ENCODE measurements at places on chromosomes 6 and 20.

DNA sequence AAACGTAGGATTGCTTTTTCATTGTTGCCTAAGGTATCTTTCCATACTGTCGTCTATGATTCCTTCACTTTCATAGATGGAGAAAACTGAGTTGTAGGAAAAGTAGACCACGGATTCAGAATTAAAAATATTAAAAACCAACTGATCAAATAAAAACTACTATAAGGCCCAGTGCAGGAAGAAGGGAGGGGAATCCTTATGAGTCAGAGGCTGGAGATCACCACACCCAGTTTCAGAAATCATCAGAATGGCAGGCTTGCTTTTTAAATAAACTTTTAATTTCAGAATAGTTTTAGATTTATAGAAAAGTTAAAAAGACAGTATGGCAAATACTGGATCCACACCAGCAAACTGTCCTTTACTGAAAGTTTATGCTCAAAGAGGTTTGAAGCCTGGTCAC lies 32.0 kb upstream of the POPDC3 start:
- DNase-seq, result no peak

GRCh38 chr6:127073222-127073621 lies 45.2 kb upstream of the RSPO3 start:
- no peak for DNase-seq

DNA sequence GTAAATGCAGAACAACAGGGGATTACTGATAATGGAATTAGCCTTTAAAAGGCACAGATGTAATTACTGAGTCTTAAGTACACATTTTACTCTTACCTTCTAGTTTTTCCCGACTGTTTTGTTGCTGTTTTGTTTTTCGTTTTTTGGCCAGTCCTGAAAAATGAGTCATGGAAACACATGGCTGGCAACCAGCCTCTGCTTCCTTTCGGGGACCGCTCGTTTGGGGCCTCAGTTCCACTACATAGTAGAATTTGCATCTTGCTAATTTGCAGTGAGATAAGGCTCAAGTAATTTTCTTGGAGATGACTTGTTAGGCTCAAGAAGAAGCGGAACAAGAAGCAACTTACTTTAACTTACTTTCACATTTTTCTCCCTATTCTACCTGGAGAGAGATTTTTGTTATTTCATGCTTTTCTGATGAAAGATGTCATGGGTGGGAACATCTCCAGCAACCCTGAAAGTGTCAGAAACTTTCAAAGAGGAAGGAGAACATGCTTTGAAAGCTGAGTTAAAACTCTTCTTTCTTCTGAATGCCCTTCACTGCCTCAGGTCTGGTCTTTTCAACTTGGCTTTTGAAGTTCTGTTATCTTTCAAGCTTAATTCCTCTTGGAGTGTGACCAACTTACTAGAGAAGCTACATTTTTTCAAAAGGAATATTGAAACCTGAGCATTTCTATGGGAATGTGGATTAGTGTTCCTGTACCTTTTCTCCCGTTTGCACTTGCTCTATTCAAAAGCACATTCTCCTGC lies 71.5 kb upstream of the HDAC2 start:
- no peak for DNase-seq

DNA sequence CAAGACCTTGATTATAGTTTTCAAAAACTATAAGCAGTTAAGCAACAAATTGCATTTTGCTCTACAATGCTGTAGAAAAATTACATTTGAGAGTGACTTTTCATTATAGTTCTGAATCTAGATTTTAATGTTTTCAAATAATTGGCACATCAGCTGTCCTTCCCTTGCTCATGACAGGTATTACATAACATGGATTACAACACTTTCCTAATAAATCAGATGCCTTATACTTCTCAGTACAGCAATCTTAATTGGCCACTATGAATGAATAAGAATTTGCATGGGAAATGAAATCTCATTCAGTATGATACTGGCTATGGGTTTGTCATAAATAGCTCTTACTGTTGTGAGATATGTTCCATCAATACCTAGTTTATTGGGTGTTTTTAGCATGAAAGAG lies 29.9 kb downstream of the HSF2 start:
- DNase-seq, result no peak

DNA sequence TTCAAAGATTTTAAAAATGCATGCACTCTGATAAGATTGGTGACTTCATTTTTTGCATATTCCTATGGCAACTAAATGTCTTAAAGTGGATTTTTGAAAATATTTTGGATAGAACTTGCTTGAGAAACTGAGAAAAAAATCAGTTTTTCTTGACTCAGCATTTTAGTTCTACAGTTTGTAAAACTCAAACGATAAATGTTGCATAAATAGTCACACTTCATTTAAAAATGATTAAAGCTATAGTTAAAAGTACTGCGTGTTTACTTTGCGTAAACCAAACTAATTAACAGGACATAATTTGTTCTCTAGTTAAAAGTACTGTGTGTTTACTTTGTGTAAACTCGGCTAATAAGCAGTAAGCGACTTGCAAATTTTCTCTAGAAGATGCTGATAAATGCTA lies 28.3 kb upstream of the MEI4 start:
- DNase-seq, result no peak

- DNase-seq, result no peak
Observed at GRCh38 chr20:59223182-59223601, 59.6 kb downstream of the ZNF831 start.

DNA sequence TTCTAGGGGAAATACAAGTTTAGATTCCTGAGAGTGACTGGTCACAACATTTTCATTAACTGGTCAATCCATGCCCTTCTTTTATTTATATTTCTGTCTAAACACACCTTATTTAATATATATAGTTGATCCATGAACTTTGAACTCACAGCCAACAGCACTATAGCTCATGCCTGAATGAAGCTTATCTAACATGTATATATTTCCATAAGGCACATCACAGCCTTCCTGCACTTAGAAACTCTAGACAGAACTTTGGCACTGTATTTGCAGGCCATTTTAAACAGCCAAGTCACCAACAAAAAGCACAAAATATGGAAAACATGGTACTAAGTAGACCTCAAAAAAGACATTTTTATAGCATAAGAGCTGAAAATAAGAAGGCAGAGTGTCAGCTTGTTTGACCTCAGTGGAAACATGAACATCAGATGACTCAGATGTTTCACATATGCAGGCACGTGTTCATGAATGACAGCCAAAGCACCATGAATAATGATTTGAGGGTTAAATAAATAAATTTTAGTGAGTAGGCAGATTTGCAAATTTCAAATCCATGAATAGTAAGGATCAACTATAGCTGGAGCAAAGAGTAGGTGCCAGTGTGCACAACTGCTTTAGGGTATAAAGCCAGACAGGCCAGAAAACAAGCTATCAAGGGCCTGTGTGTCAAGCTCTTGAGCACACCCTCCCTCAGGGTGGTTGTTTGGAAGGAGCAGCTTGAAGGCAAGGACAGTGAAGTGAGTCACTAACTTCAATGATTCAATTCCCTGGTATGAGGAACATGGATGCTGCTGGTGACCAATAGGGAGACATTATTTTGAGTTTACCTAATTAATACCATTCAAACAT lies 88.9 kb upstream of the NT5E start:
- no peak for DNase-seq

DNA sequence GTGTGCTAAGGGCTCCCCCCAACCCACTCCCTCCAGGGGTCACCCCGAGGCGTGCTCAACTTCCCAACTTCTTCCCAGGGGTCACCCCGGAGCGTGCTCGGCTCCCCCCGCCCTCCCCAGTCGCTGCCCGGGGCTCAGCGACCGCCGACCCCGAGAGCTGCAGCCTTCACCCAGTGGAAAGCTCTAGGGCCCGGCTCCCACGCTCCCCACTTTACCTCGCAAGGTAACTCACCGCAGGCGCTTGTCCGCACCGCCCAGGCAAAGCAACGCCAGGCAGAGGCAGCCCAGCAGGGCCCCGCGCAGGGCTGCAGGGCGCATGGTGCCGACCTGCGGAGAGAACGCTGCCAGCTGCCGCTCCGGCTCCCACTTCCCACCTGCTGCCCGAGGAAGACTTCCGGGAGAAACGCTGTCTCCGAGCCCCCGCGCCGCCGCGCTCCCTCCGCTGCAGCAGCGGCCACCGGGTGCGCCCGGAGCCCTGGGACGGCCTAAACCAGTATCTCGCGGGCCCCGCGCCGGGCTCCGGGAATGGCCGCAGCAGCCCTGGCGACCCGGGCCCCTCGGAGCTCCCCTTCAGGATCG lies 396 bp downstream of the RNASET2 start:
- DNase-seq, result no peak

DNA sequence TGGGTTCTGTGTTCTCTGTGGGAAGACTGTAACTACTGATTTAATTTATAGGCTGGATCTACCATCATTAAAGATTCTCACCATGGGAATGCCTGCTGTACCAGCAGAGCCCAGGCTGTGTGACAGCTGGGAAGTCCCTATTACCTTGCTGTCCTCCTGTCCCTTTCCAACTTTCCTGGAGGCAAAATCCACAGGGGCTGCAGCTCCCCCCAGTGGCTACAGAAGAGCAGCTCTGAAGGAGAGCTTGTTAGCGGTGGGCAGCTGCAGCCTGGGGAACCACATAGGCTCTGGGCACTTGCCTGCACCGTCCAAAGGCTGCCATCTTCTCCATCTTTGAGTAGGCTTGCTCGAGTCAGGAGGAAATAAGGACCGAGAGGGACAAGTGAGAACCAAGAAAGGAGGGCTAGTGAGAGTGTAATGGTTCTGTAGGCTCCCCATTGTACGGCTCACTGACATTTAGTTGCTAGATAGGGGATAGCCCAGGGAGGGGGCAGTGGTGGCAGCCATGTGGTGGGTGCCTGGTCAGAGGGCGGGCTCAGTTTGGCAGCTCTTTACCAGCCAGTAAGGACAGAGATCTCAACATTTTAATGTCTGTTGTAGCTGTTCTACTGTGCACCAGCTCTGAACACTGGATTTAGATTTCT lies 155.1 kb upstream of the MLIP start:
- DNase-seq, result peak; percentile 44

- no peak for DNase-seq
Observed at GRCh38 chr6:144234399-144234798, 50.7 kb upstream of the UTRN start.

GRCh38 chr20:34037121-34037520 lies 43.4 kb downstream of the RALY start:
- no peak for DNase-seq

DNA sequence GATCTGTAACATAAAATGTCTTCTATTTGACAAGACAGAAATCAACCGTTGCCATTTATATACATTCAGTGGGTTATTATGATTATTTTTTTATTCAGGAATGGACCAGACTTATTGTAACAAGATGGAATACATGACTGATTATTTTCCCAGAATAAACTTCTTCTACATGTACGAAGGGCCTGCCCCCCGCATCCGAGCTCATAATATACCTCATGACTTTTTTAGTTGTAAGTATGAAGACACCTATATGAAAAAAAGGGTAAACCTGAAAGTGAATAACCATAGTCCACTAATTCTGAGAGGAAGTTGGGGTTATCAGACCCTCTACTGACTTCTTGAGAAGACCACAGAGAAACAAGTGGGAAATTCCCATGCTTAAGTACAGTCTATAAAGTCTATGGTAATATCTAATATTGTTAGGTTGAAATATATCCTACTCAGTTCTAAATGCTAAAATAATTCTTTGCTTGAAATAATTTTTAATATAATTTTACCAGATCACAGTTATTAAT lies 15.9 kb downstream of the OR2A4 start:
- no peak for DNase-seq

DNA sequence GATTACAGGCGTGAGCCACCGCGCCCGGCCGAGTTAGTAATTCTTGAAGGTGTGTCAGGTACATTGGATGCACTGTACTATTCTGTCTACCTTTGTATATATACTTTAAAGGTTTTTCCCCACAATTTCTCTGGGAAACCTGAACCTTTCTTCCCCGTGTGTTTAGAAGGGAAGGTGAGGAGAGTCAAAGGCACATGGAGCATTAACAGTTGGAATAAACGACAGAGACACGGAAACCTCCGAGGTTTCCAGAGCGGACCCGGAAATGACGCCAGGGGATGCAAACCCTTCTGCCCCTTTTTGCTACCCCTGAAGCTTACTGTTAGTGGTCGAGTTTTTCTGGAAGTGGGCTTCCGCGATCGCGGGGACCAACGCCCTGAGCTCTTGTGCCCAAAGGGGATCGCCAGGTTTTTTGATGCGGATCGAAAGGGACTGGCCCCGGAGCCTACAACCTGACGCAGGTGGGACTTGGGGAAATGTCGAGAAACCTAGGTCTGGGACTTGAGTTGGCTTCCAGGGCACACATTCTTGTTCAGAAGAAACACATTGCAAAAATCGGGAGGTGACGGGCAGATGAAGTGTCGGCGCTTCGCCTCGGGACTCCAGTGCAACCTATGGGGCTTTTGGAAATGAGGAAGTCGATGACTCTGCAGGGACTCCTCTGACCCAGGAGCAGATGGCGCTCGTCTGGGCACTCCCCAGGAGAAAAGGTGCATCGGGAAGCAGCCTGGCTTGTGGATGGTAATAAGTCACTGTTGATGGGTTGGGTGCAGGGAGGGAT lies 218.2 kb downstream of the OR2B2 start:
- DNase-seq, result peak; percentile 24

GRCh38 chr20:40986774-40987173 lies 41.8 kb upstream of the TOP1 start:
- no peak for DNase-seq

- DNase-seq, result no peak
Observed at GRCh38 chr20:49435639-49436038, 46.8 kb downstream of the KCNB1 start.

DNA sequence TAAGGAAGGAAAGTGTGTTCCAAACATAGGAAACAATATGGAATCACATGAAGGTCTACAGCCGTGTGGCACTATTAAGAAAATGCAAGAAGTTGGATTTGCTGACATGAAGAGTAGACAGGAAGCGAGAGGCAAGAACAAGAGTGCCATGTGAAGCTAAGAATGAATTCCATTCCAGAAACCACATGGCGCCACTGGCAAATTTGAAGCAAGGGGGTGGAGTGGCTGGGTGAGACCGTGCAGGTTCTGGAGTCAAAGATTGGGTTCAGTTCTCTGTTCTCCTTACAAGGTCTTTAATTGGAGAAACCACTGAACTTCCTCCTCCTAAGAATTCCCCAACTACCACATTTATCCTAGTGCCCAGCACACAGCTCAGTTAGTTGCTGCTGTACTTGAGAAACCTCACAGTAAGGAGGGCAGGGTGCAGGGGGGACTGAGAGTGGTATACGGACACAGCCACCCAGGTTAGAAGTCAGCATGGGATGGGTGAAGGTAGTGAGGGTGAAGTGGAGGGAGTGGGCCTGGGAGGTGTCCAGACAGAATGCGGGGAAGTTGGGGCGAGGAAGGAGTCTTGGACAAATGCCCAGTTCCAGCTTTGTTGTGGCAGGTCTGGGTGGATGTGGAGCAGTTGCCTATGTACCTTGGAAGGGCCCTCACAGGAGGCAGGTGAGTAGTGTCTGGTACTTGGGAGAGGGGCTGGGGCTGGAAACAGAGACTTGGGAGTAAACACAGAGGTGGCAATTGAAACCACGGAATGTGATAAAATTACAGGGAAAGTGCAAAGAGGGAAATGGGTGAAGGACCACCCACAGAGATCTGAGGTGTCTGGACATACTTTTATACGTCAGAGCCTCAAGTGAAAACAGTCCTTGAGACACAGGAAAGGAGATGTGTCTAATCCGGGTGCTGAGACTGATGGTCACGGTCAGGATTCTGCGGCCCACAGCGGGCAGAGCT lies 14.3 kb downstream of the LYRM4 start:
- no peak for DNase-seq

- DNase-seq, result no peak
Observed at GRCh38 chr20:56322681-56323080, 36.1 kb upstream of the FAM210B start.

All from progenitor cell of endocrine pancreas (in vitro differentiated cells).